ENCODE measurements at places on chromosomes 5 and 9.
A peak's percentile ranks its signal among the peaks of the same experiment; 100 is the strongest.

- no peak for DNase-seq
These were observed 893.5 kb upstream of the NUDT12 start for GRCh38 chr5:104456122-104456521.

GRCh38 chr5:3350781-3351180 lies 244.9 kb upstream of the IRX1 start:
- DNase-seq = no peak

GRCh38 chr9:69579760-69580581 lies 92.2 kb downstream of the APBA1 start:
- no peak for DNase-seq

- no peak for DNase-seq
These were observed 52.4 kb downstream of the ZNF354C start for GRCh38 chr5:179112469-179113142.

DNA sequence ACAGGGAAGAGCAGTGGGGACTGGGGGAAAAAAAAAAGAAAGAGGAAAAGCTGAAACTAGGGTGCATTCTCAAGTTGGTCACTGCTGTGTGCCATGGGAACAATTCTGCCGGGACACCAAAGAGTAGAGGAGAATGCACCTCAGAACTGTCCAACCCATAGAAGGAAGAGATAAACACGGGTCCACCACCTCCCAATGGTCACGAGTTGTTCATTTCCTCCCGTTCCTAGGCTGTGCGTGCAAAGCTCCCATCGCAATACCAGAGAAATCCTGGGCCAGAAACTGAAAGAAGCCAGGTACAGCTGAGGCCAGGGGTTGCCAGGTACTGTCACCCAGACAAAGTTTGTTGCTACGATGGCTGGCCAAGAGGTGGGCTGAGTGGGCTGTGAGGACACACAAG lies 236.9 kb upstream of the ANKRD55 start:
- DNase-seq = no peak

GRCh38 chr9:4738866-4739586 lies 2.0 kb downstream of the AK3 start:
- no peak for DNase-seq

GRCh38 chr9:115090486-115090885 lies 27.5 kb downstream of the TNC start:
- DNase-seq = no peak

- no peak for DNase-seq
These were observed 519 bp downstream of the HSPA5 start for GRCh38 chr9:125240649-125240999.

DNA sequence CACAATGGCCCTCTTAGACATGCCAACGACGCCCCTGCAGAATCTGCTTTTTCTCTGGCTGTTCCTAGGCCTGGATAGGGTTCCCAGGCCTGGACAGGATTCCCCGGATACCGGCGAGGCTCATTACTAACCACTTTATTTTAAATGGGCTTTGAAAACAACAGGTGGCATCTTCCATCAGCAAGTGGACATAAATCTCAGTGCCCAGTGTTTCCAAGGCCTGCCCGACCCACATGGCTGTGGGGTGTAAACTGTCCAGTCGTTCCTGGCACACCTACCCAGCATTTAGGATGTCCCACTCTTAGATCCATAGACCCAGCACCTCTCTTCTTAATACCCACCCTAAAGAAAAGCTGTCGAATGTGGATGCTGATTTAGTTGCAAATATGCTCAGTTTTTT lies 896 bp downstream of the CMBL start:
- peak; percentile 75 for DNase-seq

- DNase-seq = no peak
These were observed 17.1 kb downstream of the TRMO start for GRCh38 chr9:97905228-97905627.

DNA sequence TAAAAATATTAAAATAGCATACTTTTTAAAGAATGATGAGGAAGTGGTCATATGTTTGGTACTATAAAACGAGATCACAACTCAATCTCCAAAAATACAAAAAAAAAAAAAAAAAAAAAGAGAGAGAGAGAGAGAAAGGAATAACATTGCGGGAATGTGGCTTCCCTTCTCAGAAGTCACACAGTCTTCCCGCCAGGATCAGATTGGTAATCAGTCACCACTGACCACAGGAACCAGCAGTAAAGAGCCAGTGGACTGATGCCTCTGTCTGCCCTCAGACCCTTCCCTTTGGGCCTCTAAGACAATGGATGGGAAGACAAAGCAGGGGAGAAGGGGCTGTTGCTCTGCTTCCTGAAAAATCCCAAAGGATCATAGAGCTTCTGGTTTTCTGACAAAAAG lies 104.9 kb downstream of the KLHL3 start:
- DNase-seq = no peak

- no peak for DNase-seq
These were observed 223.5 kb upstream of the MEF2C start for GRCh38 chr5:89106480-89106879.

DNA sequence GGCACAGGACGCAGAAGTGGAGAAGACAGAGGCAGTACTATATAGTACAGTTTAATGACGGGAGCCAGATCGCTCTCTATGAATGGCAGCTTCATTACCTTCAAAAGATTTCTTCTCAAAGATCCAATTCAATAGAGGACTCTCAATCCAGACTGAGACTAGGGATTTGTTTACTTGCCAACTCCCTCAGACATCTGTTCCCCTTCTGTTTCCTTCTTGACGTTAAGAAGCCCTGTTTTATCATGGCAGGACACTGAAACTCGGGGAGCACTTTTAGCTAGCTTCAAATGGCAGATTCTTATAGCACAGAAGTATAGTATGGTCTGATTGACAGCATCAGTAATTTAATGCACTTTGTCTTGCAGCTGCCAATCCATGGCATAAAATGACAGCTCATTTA lies 747.3 kb upstream of the C9orf72 start:
- no peak for DNase-seq

DNA sequence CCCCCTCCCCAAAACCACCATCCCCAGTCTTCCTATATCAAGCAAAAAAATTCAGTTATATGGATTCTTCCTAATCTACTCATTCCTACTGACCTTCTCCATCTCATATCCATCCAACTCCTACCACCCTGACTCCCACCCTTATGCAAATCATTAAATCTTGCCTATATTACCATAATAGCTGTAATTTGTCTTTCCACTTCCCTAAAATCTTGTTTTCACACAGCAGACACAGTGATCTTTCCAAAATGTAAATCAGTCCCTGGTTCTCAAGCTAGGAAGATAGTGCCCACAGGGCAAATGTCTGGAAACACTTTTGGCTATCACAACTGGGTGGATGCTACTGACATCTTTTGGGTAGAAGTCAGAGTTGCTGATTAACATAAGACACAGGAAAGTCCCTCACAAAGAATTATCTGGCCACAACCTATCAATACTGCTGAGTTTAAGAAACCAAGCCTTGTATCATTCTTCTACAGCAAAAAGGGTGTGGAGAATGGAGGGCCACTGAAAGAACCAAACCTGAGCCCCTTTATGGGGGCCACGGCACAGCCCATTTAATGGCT lies 1.4 kb downstream of the SRA1 start:
- no peak for DNase-seq

DNA sequence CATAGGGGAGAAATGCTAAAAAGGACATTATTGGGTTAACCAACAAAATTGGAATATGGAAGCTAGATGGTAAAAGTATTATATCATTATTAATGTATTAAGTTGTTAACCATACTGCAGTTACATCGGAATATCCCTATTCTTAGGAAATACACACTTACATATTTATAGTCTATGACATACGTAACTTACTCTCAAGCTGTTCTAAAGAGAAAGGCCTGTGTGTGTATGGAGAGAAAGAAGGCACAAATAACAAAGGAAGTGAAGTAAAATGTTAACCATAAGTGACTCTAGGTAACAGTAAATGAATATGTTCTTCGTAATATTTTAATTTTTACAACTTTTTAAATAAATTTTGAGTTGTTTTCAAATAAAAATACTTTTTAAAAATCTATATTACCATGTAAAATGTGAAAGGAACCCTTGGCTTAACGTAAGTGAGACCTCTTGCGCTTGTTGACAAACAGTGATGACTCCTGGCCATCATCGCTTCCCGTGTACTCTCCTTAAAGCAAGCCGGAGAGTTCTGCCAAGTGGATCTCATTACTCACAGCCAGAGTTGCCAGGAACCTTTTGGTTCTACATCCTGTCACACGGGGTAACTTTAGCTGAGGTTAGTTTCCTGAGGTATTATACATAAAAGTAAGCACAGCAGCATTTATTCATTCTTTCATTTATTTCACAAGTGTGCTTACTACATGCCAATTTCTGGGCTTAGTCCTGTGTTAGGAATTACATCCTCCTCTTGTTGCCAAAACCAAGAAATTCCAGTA lies 165.4 kb downstream of the EPB41L4A start:
- no peak for DNase-seq

GRCh38 chr9:91166796-91167366 lies 194.8 kb downstream of the AUH start:
- DNase-seq = no peak

DNA sequence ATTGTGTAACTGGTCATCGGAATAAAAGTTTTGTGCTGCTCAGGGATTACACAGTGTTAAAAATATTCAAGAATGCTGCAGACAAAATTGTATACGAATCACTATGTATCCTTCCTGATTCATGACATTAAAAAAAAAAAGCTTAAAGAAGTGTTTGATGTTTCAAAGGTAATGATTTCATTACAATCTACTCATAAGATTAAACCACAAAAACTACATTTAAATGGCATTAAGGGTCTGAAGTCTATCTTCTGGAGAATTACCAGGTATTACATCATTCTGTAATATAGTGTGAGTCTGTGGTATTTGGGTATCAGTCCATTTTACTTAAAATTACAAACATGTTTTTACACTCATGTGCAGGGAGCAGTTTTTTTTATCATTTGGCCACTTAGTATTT lies 324.4 kb downstream of the NDUFS4 start:
- DNase-seq = no peak

GRCh38 chr9:87149799-87150198 lies 202.5 kb upstream of the GAS1 start:
- DNase-seq = no peak

GRCh38 chr9:33125871-33126823 lies 41.0 kb downstream of the B4GALT1 start:
- no peak for DNase-seq

GRCh38 chr9:90830977-90831376 lies 29.4 kb downstream of the SYK start:
- no peak for DNase-seq

- no peak for DNase-seq
These were observed 22.5 kb downstream of the PPP3R2 start for GRCh38 chr9:101572316-101572715.

- DNase-seq = no peak
These were observed 65.0 kb downstream of the FGF18 start for GRCh38 chr5:171484460-171484899.

GRCh38 chr9:3006851-3007250 lies 163.0 kb upstream of the PUM3 start:
- no peak for DNase-seq

DNA sequence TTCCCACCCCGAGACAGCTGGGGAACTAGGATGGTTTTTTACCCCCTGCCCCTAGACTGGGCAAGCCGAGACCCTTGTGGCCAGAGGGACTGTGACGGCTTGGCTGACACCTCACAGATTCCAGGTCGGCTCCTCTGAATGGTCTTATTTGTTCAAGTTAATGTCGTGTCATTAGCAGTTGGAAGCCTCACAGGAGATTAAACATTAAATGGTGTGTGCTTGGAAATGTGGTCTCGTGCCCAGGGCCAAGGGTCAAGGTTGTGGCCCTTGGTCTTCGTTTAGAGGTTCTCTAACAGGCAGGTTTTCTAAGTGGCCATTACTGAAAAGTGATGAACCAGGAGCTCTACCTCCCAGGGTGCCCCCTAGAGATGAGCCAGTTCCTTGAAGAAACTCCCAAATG lies 61.2 kb upstream of the RXRA start:
- no peak for DNase-seq

DNA sequence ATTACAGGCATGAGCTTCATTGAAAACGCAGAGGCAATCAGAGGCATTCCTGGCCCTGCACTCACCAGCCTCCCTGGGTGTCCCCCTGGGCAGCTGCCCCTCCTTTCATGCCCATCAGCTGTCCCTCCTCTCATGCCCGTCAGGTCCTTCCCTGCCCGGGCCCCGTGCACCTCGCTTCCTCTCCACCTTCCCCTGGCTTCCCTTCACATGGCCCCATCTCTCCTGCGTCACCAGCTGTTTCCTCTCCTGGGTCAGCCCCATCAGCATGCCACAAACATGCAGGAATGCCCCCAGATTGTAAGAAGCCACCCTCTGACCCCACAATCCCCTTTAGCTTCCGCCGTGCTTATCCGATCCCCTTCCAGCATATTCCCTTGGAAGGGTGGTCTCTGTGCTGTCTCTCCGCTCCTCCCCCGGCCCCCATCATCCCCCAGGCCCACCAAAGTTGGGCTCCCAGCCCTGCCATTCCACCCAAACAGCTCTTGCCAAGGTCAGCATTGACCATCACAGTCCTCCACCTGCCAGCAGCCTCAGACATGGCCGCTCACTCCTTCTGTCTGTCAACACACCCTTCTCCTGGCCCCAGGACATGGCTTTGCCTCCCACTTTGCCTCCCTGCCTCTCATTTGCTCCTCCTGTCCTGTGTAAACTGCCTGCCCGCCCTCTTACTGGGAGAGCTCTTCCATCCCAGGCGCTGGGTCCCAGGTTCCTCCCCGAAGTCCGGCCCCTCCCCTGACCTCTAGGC lies 98.6 kb upstream of the IER5L start:
- DNase-seq = no peak

DNA sequence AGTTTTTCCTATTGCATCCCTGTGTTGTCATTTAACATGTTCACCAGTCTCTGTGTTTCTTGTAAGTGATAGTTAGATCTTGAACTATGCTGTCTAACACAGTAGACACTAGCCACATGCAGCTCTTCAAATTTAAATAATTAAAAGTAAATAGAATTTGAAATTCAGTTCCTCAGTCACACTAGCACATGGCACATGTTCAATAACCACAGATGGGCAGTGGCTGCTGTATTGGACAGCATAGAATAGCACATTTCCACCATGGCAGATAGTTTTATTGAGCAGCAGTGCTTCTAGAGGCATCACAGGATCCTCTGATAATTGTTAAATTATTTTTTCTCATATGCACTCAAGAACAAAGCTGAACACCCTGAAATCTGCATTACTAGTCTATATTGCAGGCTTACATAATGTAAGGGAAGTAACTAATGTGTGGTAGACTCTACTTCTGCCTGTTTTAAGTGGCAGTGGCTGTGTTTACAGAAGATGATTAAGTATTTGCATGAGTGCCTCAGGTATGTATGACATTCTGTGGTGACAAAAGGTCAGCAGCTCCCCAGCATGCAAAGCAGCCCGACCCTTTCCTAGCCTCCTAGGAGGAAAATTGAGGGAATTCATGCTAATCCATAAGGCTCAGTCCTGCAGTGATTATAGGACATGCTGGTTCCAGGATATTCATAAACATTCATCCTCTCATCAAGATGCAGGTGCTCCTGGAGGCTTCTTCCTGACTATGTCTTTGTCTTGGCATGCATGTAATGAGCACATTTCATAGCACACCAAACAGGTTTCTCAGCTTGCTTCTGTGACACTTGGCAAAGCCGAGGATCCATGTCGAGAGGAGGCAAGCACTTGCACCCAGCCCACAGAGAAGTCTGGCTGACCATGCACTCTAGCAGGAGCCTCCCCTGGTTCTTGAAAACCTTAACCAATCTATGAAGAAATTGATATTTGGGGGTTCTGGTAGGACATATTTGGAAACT lies 45.5 kb downstream of the SH3RF2 start:
- DNase-seq = no peak
